Spinal cord (tissue), 10 donors: ENCODE measurements at places on chromosomes 16 and 17. TPM values are rescaled to one million over a fixed set of nuclear protein-coding genes. Genes with fewer than 3 reads are reported as not detected.

Gene PRAC2
- not detected for total RNA-seq

DNA sequence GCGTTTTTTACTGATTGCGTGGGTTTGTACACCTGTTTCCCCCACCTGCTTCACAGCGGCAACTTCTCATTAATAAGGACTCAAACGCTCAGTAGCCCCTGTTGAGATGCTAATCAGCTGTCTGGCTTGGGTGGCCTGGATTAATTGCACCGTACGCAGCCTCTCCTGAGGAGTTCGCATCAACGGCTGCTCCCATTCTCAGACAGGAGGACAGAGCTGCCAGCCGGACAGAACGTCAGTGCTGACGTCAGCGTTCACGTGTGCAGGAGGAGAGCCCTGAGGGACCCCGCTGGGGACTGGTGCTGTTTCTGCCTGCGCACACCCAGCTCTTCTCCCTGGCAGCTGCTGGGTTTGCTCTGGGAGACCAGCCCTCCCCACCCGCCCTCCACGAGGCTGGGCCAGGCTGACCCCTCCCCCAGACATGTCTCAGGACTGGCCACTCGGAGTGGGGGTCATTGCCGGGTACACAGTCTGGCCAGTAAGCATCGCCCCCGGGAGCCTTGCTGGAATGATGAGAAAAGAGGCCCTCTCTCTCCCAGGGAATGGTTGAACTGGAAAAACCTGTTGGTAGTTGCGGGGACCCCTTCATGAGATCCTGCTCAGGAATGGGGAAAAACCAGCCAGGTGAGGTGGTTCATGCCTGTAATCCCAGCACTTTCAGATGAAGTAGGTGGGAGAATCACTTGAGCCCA is 5.7 kb upstream of the BANP start:
- peak overlapping the region; percentile 78 for H3K27ac ChIP-seq
- H3K4me1 ChIP-seq, result peaks cover 13% of the 10 kb centered on the region
- no peaks in the 10 kb centered on the region for H3K27me3 ChIP-seq
- H3K36me3 ChIP-seq, result no peaks in the 10 kb centered on the region
- DNase-seq, result no peak
- H3K4me3 ChIP-seq, result peak overlapping the region; percentile 48

GRCh38 chr17:63162406-63163157 is 196.5 kb downstream of the TANC2 start:
- H3K4me3 ChIP-seq, result no peak overlapping the region
- no peak overlapping the region for H3K27ac ChIP-seq
- H3K4me1 ChIP-seq, result no peaks in the 10 kb centered on the region
- no peaks in the 10 kb centered on the region for H3K36me3 ChIP-seq
- no peak for DNase-seq

Gene TBCD
- 56.3 TPM for total RNA-seq

GRCh38 chr17:69460963-69461922 is 46.7 kb downstream of the MAP2K6 start:
- H3K27me3 ChIP-seq, result no peaks in the 10 kb centered on the region
- peak overlapping the region; percentile 67 for H3K27ac ChIP-seq
- H3K4me3 ChIP-seq, result no peak overlapping the region
- H3K4me1 ChIP-seq, result peaks cover 25% of the 10 kb centered on the region

- peaks cover 39% of the 10 kb centered on the region for H3K36me3 ChIP-seq
- H3K4me3 ChIP-seq, result no peak overlapping the region
- H3K27ac ChIP-seq, result no peak overlapping the region
- H3K4me1 ChIP-seq, result peaks cover 35% of the 10 kb centered on the region
- DNase-seq, result no peak
Observed at GRCh38 chr17:28895794-28896447, 1.6 kb downstream of the FLOT2 start.

Gene MEFV
- total RNA-seq, result 0.33 TPM

Gene CORO1A
- total RNA-seq, result 13.8 TPM

- no peak for DNase-seq
- H3K4me1 ChIP-seq, result peaks cover 54% of the 10 kb centered on the region
- H3K36me3 ChIP-seq, result peaks cover 10% of the 10 kb centered on the region
- peak overlapping the region; percentile 91 for H3K4me3 ChIP-seq
- H3K27me3 ChIP-seq, result no peaks in the 10 kb centered on the region
Observed at GRCh38 chr17:28948873-28949184, 2.5 kb downstream of the PHF12 start.

DNA sequence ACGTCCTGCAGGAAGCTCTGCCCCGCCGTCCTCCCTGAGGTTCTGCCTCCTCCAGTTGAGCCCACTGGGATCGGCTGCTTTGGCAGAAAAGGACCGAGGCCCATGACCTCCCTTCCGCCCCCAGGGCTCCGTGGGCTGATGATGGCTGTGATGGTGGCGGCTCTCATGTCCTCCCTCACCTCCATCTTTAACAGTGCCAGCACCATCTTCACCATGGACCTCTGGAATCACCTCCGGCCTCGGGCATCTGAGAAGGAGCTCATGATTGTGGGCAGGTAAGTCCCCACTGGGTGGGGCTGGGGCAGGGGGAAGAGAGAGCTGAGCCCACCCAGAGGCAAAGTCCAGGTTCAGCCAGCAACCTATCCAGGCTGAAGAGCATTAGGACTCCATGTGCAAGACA is 61.1 kb downstream of the SLC5A11 start:
- H3K27ac ChIP-seq, result no peak overlapping the region
- H3K4me1 ChIP-seq, result no peaks in the 10 kb centered on the region
- no peak for DNase-seq
- H3K36me3 ChIP-seq, result no peaks in the 10 kb centered on the region

- H3K36me3 ChIP-seq, result peaks cover 47% of the 10 kb centered on the region
- H3K27ac ChIP-seq, result peak overlapping the region; percentile 86
- peaks cover 62% of the 10 kb centered on the region for H3K4me1 ChIP-seq
Observed at GRCh38 chr17:32485261-32486110, 1.3 kb upstream of the CDK5R1 start.

Gene WFDC1
- 3.8 TPM for total RNA-seq

Gene DHX58
- 6.7 TPM for total RNA-seq

DNA sequence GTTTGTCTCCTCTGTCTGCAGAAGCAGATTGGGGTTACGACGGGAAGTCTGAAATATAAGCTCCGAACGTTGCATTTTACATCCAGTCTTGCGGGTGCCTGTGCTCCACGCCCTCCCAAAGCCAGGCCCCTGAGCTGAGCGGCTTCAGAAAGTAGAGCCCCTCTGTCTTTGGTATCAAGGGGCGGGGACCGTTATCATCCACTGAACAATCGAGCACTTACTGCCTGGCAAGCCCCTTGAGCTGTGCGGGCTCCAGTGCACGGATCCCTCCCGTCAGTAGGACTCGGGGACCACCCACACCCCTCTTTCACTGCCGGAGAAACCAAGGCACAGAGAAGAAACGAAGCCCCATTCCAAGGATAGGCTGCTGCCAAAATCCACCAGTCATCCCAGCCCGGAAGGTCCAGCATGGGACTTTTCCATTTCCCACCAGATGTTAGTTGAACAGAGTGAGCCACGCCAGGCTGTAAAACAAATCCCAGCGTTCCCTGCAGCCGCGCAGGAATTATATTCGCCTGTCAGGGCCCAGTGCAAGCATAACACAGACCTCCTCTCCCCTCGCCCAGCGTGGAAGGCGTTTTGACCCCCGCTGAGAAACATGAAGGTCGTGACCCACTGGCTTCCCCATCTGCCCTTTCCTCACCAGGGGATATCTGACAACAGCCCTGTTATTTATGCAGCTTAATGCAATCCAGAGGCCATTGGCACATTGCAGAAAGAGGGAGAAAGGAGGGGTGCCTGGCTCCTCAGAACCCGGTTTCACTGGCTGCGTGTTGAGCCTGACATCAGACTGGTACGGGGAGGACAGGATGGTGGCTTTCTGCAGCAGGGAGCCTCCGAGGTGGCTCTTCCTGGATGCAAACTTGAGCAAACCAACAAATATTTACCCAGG is 212.2 kb upstream of the FOXF1 start:
- DNase-seq, result no peak
- no peak overlapping the region for H3K4me3 ChIP-seq
- H3K36me3 ChIP-seq, result no peaks in the 10 kb centered on the region
- H3K27me3 ChIP-seq, result peaks cover 87% of the 10 kb centered on the region

Gene RNF157
- 22.8 TPM for total RNA-seq

DNA sequence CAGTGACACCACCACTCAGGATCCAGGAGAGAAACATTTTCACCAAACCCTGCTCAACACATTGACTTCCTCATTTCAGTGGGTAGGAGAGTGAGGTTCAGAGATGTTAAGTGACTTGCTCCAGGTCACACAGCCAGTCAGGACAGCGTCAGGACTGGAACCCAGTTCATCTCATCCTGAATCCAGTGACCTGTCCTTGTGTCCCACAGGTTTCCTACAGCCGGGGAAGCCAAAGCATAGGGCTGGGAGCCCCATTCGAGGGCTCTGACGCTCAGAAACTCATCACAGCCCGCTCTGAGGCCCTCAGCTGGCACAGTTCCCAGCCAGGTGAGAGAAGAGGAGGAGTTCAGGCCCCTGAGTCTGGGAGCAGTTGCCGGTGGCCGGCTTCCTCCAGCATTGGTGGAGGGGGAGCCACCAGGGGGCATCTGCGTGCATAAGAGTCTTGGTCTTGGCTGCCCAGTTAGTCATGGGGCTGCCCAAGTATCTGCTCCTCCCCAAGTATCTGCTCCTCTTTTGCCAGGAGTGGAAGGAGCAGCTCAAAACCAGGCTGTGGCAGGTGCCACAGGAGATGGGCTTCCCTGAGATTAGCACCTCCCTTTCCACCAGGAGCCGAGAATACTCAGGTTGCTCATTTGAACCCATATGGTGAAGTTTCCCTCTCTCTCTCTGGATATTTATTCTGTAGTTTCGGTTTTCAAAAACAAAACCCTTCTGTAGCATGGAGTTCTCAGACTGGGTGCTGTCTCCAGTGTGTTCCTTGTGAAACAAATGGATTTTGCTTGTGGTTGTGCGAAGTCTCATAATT is 56.0 kb downstream of the TNFRSF13B start:
- DNase-seq, result no peak
- H3K27ac ChIP-seq, result no peak overlapping the region
- H3K4me3 ChIP-seq, result no peak overlapping the region
- H3K36me3 ChIP-seq, result no peaks in the 10 kb centered on the region
- H3K4me1 ChIP-seq, result peaks cover 25% of the 10 kb centered on the region
- H3K27me3 ChIP-seq, result no peaks in the 10 kb centered on the region

GRCh38 chr17:79915850-79916430 is 76.7 kb upstream of the CBX4 start:
- H3K27ac ChIP-seq, result no peak overlapping the region
- H3K4me3 ChIP-seq, result no peak overlapping the region
- no peak for DNase-seq
- H3K27me3 ChIP-seq, result no peaks in the 10 kb centered on the region
- H3K36me3 ChIP-seq, result peaks cover under 1% of the 10 kb centered on the region

DNA sequence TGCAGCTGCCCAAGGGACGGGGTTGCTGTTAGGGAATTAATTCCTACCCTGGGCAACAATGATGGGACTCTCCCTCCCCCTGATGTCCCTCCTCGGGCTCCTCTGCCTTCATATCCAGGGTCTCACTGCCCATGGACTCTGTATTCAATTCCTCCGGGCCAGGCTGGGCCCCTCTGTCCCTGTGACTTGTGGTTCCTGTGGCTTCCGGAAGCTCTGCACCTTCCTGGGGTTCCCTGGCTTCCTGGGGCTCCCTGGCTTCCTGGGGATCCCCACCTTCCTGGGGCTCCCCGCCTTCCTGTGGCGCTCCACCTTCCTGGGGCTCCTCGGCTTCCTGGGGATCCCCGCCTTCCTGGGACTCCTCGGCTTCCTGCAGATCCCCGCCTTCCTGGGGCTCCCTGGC is 35.2 kb downstream of the SRL start:
- DNase-seq, result no peak
- H3K36me3 ChIP-seq, result no peaks in the 10 kb centered on the region
- H3K27ac ChIP-seq, result no peak overlapping the region
- H3K27me3 ChIP-seq, result no peaks in the 10 kb centered on the region

Gene TBC1D3B
- 1.2 TPM for total RNA-seq

DNA sequence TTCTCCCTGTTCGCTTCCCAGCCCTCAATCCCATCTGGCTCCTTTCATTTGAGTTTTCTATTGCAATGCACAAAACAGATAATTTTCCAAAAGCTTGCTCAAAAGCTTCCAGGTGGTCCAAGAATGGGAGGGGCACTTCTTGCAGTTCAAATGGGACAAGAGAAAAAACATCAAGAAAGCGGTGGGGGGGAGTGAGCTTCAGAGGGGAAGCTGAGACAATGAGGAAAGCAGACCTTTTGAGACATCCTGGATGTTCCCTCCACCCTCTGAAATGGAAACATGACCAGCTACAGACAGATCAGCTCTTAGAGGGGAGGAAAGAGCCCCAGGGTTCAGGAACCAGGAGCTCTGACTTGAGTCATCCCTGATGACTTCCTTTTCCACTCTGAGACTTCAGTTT is 368.2 kb downstream of the SLC39A11 start:
- no peak for DNase-seq
- H3K4me3 ChIP-seq, result no peak overlapping the region
- H3K36me3 ChIP-seq, result no peaks in the 10 kb centered on the region
- H3K4me1 ChIP-seq, result peaks cover 16% of the 10 kb centered on the region
- no peaks in the 10 kb centered on the region for H3K27me3 ChIP-seq

GRCh38 chr17:8909586-8910270 is 42.3 kb upstream of the PIK3R6 start:
- H3K27me3 ChIP-seq, result peaks cover 2% of the 10 kb centered on the region
- H3K36me3 ChIP-seq, result no peaks in the 10 kb centered on the region
- DNase-seq, result no peak
- no peak overlapping the region for H3K27ac ChIP-seq
- no peaks in the 10 kb centered on the region for H3K4me1 ChIP-seq

- H3K4me3 ChIP-seq, result no peak overlapping the region
- no peaks in the 10 kb centered on the region for H3K36me3 ChIP-seq
- no peak overlapping the region for H3K27ac ChIP-seq
- H3K27me3 ChIP-seq, result no peaks in the 10 kb centered on the region
- DNase-seq, result no peak
Observed at GRCh38 chr16:17921357-17921978, 415.1 kb downstream of the NPIPA8 start.

Gene SLC47A1
- 47.3 TPM for total RNA-seq

Gene SLC47A2
- total RNA-seq, result 1.7 TPM

Gene SCPEP1
- total RNA-seq, result 49.1 TPM

GRCh38 chr17:13490906-13491482 is 110.7 kb downstream of the HS3ST3A1 start:
- no peak overlapping the region for H3K4me3 ChIP-seq
- no peak overlapping the region for H3K27ac ChIP-seq
- H3K4me1 ChIP-seq, result no peaks in the 10 kb centered on the region
- no peak for DNase-seq

- H3K4me3 ChIP-seq, result no peak overlapping the region
- H3K36me3 ChIP-seq, result no peaks in the 10 kb centered on the region
Observed at GRCh38 chr16:48367441-48368049, 17.7 kb downstream of the SIAH1 start.
